ENCODE measurements at places on chromosomes 5 and 9. TPM values are rescaled to one million over a fixed set of nuclear protein-coding genes. Genes with fewer than 3 reads are reported as not detected.
A peak's percentile ranks its signal among the peaks of the same experiment; 100 is the strongest.

GRCh38 chr9:34498553-34498952 is 24.2 kb downstream of the ENHO start:
- DNase-seq, result no peak

The BTNL8 gene
- not detected for polyA plus RNA-seq

The IFNE gene
- polyA plus RNA-seq, result not detected

DNA sequence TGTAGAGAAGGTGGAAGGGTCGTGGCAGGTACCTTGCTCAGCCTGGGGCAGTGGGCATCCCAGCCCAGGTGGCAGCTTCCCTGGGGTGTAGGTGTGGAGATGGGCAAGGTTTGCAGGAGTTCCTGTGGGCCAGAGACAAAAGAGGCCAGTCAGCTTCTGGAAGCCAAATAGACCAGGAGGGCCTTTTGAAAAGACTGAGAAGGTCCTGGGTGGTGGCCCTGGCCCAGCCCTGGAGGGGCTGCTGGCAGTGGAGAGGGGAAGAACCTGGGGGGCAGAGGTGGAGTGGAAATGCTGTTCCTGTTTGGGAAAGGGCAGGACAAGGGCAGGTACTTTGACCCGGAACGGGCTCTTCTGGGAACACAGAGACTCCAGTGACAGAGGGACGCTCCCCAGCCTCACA is 7.0 kb upstream of the IL3 start:
- no peak for DNase-seq

The CRAT gene
- 16.7 TPM for polyA plus RNA-seq

The SLC6A3 gene
- polyA plus RNA-seq, result not detected

- DNase-seq, result no peak
These were observed 8.9 kb downstream of the IFNE start for GRCh38 chr9:21473236-21473635.

- no peak for DNase-seq
These were observed 295.2 kb downstream of the ARHGAP26 start for GRCh38 chr5:143065185-143065965.

- DNase-seq, result no peak
These were observed 93.9 kb downstream of the SETX start for GRCh38 chr9:132260846-132261245.

DNA sequence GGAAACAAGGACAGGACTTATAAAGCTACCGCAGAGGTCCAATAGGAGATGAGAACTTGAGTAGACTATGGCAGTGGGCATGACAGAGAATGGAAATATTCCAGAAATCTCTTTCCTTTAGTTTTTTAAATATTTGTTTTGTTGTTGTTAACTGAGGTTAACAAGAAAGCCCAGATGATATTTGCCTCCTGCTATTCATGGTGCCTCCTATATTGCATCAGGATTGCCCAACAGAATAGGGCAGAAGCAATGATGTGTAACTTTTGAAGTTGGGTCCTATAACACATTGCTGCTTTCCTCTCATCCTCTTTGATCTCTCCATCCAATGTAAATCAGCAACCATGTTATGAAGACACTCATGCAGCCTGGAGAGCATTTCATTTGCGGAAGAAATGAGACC is 42.8 kb downstream of the PDE4D start:
- no peak for DNase-seq

- no peak for DNase-seq
These were observed 75.8 kb upstream of the ORM1 start for GRCh38 chr9:114247077-114247476.

- DNase-seq, result no peak
These were observed 120.6 kb upstream of the STC2 start for GRCh38 chr5:173448856-173449255.

DNA sequence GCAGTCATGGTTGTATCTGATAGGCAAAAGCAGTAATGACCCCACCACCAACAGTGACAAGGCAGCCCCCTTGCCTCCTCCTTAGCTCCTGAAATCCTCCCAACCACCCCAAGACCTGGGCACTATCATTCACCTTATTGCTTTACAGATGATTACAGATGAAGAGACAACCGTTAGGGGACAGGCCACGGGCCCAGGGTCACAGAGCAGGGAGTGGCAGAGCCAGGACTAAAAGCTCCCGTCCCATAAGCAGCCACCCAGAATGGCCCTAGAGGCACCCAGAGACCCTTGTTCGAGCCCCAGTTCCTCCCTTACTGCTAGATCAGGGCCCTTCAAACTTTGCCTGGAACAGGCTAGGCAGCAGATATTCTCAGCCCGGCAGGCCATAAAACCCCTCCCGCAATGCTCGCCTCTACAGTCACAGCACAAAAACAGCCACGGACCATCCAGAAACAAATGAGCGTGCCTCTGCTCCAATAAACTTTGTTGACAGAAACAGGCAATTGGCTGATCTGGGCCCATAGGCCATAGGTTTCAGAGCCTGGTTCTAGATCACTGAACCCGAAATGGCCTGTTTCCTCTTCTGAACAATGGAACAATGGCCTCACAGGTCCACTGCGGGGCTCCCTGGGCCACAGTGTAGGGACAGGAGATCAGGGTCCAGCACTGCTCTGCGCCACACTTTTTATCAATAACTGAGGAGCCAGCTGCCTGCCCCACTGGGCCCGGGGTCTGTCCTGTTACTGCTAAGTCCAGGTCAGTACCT is 67.0 kb downstream of the LRSAM1 start:
- DNase-seq, result no peak

DNA sequence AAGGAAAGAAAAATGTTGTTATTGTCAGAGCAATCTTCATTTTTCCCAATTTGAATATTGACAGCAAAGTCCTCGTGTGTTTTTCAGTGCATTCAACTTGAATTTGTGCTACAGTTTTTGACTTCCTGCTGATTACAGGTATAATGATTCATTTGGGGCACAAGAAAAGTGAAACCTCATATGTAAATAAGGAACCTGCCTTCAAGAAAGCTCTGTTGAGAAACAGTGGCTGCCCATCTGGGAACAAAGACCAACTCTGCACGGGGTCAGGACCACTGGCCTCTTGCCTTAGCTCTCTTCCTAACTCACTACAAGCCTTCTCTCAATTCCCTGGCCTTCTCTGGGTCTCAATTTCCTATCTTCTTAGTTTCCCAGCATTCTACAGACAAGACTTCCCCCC is 21.0 kb downstream of the TIMD4 start:
- DNase-seq, result no peak

DNA sequence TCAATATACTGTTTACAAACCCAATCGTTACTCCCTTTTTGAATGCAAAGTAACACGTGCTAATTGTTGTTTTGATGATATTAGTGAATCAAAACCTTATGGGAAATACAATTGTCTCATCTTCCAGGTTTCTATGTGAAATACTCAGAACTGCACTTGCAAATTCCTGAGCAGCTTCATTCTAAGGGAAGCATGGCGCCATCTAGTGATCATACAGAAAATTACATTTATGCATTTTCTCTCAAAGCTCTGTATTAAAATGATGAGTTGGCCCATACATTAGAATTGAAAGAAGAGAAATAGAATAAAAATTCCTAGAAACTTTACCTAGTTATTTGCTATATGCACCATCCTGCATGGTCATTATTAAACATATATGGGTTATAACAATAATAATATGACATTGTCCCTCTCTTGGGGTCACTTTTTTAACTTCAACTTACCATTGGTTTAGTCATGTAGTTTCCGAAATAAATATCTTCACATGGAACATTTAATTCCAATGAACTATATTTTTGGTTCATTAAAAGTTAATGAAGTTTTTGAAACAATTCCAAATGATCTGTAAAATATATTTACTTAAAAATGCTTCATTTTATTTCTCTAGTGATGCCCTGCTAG is 220.0 kb downstream of the PDE4D start:
- DNase-seq, result peak; percentile 36

GRCh38 chr5:134567641-134568336 is 42.3 kb downstream of the JADE2 start:
- no peak for DNase-seq

DNA sequence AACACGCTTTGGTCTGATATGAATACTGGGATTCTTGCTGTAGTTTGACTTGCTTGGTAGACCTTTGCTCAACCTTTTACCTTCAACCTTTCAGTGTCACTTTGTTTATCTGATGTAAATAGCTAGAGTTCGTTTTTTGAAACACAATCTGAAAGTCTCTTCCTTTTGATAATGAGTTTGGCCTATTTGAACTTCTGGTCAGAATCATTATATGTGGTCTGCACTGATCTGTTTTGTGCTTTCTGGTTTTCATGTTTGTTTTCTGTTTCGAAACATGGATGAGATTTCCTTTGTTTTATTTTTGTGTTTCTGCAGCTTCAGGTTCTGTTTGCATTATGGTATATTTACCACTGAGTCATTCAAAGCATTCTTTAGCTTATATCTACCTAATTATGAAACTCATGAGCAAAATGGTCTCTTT is 217.5 kb downstream of the GABBR2 start:
- DNase-seq, result no peak

The PCDHB9 gene
- polyA plus RNA-seq, result not detected

All from immature natural killer cell (primary cell).